ENCODE measurements at places on chromosomes 6 and 20.

GRCh38 chr6:1287103-1287591, 24.8 kb upstream of the FOXQ1 start:
- peaks cover 32% of the 10 kb centered on the region for H3K27me3 ChIP-seq
- H3K4me3 ChIP-seq: no peak overlapping the region
- H3K4me1 ChIP-seq: no peaks in the 10 kb centered on the region
- no peaks in the 10 kb centered on the region for H3K36me3 ChIP-seq
- DNase-seq: no peak
- no peak overlapping the region for H3K27ac ChIP-seq

- no peaks in the 10 kb centered on the region for H3K27me3 ChIP-seq
- no peak overlapping the region for H3K4me3 ChIP-seq
- H3K4me1 ChIP-seq: peaks cover 13% of the 10 kb centered on the region
Observed at GRCh38 chr6:166483573-166484250, 101.0 kb upstream of the MPC1 start.

GRCh38 chr6:30542915-30543314, 13.4 kb downstream of the GNL1 start:
- DNase-seq: no peak
- H3K27ac ChIP-seq: peak overlapping the region; percentile 67
- H3K4me3 ChIP-seq: peak overlapping the region; percentile 89
- no peaks in the 10 kb centered on the region for H3K27me3 ChIP-seq

- no peak overlapping the region for H3K27ac ChIP-seq
- DNase-seq: no peak
- peaks cover 5% of the 10 kb centered on the region for H3K4me1 ChIP-seq
- no peak overlapping the region for H3K4me3 ChIP-seq
- H3K27me3 ChIP-seq: no peaks in the 10 kb centered on the region
- H3K36me3 ChIP-seq: peaks cover 36% of the 10 kb centered on the region
Observed at GRCh38 chr20:25675161-25675560, 21.5 kb downstream of the ZNF337 start.

- no peaks in the 10 kb centered on the region for H3K4me1 ChIP-seq
- peaks cover 9% of the 10 kb centered on the region for H3K27me3 ChIP-seq
- DNase-seq: no peak
Observed at GRCh38 chr6:135976585-135976984, 125.1 kb downstream of the PDE7B start.
